ENCODE measurements at places on chromosomes 16 and 17. TPM values are rescaled to one million over a fixed set of nuclear protein-coding genes. Genes with fewer than 3 reads are reported as not detected.

The TEKT1 gene
- polyA plus RNA-seq: 0.73 TPM

The TBC1D3H gene
- not detected for polyA plus RNA-seq

The TEKT3 gene
- polyA plus RNA-seq: 1.8 TPM

DNA sequence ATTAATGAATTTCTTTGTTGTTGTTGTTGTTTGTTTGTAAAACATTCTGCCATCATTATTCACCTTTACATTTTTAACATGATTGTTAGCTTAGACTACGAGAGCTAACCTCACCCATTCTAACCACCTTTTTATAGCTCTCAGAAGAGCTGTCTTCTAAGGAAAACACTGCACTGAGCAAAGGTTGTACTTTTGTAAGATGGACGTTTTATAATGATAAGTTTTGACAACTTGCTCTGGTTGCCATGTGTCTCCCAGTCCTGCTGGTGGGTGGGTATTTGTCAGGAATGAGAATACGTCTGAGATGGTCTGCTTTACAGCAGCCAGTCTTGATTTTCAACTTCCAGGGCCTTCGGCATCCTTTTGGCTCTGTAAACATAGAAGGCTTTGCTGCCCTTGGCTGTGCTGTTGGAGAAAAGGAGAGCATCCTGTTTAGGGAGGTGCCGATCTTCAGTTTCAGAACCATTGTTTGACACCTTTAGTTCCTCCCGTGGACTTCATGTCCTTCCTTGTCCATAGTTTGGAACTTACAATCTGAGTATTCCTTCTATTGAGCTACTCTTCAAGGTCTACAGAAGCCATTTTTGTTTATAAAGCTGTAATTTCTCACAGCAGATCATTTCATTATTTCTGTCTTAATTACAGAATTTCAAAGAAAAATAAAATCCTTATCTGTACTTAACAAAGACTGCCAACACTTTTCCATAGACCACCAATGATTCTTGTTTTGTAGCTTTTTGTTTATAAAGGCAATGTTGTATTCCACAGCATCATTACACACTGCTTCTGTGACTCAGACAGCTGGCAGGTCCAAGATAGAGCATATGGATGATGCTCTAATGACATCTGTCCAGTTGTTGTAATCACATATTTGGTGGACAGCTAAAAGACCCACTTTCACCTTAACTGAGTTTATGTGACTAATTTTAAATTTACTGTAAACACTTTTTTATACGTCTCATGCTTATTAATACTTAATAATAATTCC, 270.1 kb upstream of the TBX2 start:
- DNase-seq: no peak

DNA sequence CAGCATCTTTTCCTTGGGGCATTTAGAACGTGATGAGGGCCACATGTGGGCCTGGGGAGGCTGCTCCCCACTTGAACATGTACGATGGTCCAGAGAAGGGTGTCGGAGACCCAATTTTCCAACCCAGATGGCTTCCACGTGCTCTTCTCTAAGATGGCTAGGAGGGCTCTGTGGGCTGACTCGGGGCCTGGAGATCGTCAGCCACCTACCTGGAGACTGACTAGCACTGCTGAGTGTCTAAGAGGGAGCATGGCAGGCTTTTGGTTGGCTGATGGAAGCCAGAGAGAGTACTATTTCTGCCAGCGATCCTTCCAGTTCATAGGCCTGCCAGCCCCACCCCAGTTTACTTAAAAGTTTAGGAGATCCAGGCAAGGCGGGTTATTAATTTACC, 60.2 kb upstream of the CLEC18A start:
- no peak for DNase-seq
